ENCODE measurements at places on chromosomes 7 and 10.

- DNase-seq, result no peak
Observed at GRCh38 chr10:92239600-92240288, 51.1 kb downstream of the CPEB3 start.

DNA sequence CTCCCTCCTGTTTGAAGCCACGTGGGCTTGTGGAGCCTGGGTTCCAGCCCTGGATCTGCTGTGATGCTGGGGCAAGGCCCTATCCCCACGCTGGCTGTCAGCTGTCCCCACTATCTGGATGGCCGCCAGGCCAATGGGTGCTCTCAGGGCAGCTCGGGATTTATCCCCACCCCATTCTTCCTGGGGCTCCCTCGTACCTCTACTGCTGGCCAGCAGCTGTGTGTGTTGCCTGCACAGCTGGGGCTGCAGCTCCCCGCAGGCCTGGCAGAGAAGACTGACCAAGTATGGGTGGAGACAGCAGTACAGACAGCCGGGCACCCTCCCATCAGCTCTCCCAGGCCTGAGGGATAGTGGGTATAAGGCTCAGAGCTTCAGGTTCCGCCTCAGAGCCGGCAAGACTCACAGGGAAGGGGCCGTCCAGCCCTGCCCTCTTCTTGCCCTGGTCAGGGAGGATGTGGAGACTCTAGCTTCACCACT lies 13.6 kb downstream of the CLIP2 start:
- no peak for DNase-seq

GRCh38 chr7:53446170-53446569 lies 410.7 kb downstream of the POM121L12 start:
- no peak for DNase-seq

DNA sequence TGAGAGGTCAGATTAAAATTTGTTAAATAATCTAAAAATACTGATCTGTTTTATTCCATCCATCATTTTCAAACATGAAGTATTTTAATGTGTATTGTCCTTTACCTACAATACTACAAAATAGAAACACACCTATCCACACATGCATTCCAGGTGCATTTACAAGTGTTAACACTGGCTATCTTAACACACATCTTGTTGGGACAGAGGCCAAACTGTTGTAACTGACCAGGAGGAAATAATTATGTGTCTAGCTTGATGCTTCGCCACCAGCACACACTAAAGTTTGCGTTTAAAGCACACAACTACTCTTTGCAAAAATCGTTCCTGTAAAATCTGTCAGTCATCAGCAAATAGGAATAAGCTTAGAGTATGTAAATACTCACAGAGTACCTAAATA lies 2.8 kb downstream of the PANK1 start:
- no peak for DNase-seq

DNA sequence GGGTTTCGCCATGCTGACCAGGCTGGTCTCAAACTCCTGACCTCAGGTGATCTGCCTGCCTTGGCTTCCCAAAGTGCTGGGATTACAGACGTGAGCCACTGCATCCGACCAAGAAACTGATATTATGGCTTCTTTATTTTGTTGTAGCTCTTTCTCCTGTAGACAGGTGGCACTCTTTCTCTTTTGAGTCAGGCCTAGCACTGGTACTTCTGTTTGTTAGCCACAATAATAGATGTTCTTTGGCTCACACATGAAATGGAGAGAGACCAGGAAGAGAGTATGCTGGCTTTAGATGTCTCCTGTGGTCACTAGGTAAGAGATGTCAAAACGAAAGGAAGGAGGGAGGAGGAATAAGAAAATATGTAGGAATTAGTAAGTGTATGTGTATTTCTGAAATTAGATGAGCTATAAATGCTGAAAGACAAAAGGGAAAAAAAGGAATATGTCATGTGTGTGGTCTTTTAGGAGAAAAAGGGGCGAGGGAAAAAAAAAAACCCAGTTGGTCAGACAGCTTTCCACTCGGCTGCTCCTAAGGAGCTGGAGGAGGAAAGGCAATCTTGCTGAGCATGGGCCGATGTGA lies 78.7 kb downstream of the CLEC2L start:
- DNase-seq, result no peak

GRCh38 chr7:45574416-45574668 lies 174 bp downstream of the ADCY1 start:
- DNase-seq, result no peak

DNA sequence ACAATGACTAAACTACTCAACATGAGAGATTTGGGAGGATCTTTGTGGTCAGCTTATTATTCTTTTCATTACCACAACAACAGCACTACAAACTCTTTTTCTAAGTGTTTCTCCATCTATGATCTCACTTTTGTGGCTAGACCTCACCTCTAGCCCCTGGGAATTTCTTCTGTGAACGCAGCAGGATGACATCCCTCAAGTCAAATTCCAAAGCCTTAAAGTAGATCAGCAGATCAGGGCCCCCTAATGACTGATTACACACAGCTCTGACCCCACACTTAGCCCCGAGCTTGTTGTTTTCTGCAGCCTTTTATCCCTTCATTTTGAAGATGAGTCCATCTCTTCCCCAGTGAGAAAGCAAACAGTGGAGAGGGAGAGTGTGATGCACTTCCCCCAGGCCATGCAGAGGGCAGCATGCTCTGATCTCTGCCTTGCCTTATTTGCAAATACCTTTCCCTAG lies 27.3 kb downstream of the TFAM start:
- no peak for DNase-seq

- no peak for DNase-seq
Observed at GRCh38 chr10:10996966-10997620, 20.6 kb upstream of the CELF2 start.

DNA sequence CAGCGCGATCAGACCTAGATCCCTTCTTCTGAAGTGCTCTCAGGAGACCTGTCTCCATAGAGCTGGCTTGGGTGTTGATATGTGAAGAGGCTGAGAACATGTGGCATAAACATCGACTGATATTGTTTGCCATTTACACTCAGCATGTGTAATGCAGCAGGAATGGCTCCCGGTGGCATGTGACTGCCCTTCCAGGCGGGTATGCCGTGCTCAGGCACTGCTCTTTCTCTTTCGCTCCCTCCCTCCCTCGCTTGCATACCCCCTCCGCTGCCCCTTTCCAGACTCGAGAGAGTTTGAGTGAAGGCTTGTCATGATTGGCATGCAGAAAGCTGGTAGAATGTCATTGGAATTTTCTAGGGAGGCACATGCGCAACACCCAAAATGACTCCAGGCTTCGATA lies 107.3 kb upstream of the PDCD4 start:
- no peak for DNase-seq

GRCh38 chr10:69826789-69827554 lies 25.3 kb downstream of the COL13A1 start:
- DNase-seq, result no peak

DNA sequence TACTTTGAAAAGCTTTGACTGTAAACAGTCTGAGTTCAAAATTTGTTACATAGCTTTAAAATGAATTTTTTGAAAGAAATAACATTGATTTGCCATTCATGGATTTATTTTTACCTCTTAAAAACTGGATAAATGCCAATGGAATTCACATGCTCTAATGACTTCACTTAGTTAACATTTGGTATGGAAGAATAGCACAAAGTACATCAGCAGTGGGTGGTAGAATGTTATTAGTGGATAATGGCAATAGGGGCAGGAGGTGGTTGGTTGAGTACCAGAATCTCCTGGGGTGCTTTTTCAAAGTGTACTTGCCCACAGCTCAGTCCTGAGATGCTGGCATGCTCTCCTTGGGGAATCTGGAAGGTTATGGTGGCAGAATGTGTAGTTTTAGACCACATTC lies 4.7 kb downstream of the PPP1R9A start:
- no peak for DNase-seq

DNA sequence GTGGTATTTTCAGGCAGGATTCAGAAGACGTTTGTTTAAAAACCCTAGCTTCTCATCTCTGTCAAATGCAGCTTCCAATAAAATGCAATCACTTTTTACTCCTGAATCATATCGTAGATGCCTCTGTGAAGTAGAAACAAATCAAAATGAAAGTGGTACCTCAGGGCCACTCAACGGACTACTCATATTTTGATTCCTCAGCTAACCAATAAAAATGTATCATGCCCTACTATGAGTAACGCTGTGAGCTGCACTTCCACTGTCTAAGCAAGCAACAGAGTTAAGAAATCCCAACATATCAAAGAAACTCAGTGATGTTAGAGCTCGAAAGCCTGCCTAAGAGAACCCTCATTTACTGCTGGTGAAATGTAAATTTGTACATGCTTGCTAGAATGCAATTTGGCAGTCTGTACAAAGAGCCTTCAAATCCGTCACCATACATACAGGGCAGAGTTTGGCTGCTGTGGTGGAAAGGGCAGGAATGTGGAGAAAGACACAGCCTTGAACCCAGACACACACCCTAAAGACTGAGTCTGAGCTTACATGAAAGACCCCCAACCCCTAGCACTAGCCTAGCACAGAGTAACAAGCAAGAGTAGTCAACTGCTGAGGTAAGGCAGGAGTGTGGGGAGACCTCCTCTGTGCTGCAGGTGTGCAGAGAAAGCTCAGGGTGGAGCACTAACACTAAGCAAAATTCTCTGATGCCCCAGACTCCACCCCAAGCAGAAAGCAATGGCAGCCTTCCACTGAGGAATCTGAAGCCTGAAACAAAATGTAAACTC lies 151.5 kb downstream of the ANK3 start:
- DNase-seq, result peak; percentile 18

- DNase-seq, result no peak
Observed at GRCh38 chr7:112982441-112983063, 104.1 kb downstream of the GPR85 start.
